ENCODE measurements at places on chromosomes 1 and 21. TPM values are rescaled to one million over a fixed set of nuclear protein-coding genes. Genes with fewer than 3 reads are reported as not detected.

GRCh38 chr1:98702976-98703375, 41.5 kb downstream of the SNX7 start:
- DNase-seq, result peak; percentile 35

The ZBED6 gene
- total RNA-seq, result 6.4 TPM

DNA sequence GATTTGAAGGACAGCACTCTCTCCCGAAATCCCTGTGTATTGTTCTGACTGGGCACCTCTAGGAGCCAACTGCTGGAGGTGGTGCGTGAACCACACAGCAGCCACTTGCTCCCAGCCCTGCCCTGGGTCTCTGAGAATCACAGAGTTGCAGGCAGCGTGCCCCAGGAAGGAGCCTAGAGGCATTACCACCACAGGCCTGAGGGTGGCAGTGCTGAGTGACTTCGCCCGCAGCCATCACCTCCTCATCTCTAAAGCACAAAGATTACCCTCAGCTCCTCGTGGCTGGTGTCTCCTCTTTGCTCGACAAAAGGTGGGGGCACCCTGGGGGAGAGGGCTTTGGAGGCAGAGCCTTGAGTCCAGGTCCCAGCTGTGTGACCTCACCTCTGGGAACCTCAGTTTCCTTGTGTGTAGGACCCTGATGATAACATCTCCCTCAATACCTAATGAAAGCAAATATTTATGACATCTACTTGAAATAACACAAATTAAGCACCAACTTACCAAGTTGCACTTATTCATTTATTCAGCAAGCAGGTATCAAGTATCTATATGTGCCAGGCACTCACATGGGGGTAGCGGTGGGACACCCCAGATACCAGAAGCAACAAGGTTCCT, 86.3 kb downstream of the VWA5B1 start:
- peak; percentile 42 for DNase-seq

- no peak for DNase-seq
Measured at GRCh38 chr1:214920337-214920736, 162.2 kb upstream of the KCNK2 start.

The LAMC2 gene
- 3.4 TPM for total RNA-seq

DNA sequence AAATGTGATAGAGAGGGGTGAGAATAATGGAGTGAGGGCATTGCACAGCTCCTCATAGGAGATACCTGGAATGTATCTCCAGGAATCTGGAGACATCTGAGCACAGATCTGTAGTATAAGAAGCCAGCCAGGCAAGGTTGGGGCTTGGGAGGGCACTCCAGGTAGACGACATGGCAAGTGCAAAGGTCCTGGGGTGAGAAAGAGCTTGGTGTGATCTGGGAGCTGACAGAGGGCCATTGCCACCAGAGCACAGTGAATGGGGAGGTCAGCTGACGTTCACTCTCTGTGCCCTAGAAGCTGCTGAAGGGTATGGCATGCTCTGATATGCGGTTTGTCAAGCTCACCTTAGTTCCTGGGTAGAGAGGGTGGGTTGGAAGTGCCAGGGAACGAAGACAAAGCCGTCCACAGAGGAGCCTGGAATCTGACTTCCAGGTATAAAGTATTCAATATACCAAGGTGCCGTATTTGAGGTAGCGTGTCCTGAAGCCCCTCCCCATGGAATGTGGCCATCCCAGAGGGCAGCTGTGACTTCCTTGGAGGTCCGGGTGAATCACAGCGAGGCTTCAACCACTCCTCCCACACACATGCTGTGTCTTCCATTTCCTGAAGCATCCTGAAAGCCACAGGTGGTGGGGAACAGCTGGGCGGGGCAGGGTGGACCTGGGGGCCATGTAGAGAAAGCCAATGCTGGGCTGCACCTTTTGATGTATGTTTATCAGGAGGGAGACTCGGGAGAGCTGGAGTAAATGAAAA, 182.7 kb upstream of the KLHDC7A start:
- DNase-seq, result no peak

GRCh38 chr1:63617450-63617849, 24.2 kb downstream of the PGM1 start:
- DNase-seq, result no peak

DNA sequence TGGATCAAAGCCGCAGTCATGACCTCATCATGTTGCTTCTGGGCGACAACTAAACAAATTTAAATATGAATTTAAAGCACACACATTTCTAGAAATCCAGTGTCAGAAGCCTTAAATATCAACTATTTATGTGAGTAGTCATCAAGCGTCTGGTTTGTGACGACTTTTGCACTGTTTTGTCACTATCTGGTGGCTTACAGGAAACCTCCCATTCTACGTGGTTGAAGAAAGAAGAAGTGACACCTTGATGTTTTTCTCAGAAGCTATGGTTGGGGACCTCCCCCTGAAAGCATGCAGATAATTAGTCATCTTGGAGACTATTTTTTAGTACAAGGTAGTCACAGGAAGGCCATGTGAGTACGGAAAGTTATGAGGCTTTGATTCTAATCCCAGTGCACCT, 58.5 kb downstream of the TENT5C start:
- DNase-seq, result peak; percentile 50

The LCE1A gene
- total RNA-seq, result not detected

DNA sequence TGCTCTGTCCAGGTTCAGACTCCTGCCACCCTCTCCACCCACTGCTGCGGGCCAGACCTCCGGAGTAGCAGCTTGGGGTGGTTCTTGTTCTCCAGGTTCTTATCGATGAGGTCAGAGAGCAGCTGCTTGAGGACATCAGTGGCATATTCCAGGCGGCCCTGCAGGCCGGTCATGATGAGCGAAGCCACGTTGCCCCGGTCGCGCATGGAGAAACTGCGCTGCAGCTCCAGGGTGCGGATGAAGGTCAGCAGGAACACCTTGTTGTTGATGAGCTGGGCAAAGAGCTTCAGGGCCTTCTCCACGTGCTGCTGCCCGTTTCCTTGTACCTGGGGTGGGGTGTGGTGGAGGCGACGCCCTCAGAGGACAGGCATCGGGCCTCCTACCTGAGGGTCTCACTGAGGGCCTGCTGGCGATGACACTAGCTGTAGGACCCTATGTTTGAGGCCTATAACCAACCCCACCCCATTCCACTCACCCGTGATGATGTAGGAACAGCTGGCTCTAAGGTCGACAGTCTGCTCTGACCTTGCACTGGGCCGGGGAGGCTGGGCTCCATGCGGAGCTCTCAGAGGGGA, 131.2 kb upstream of the CD34 start:
- DNase-seq, result no peak
